ENCODE measurements at places on chromosomes 13 and 19.

DNA sequence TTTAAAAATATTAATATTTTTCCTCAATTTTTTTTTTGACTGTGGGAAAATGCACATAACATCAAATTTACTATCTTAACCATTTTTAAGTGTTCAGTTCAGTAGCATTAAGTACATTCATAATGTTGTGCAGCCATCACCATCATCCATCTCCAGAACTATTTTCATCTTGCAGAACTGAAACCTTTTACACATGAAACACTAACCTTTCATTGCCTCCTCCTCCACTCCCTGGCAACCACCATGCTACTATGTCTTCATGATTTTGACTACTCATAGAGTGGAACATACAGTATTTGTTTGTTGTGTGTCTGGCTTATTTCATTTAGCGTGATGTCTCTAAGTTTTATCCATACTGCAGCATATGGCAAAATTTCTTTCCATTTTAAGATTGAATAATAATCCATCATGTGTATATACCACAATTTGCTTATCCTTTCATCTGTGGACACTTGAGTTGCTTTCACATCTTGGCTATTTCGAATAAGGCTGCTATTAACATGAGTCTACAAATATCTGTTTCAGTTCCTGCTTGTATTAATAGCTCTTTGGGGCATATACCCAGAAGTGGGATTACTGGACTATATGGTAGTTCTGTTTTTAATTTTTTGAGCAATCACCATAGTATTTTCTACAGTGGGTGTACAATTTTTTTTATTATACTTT, 376.4 kb downstream of the MTUS2 start:
- DNase-seq, result peak; percentile 58

DNA sequence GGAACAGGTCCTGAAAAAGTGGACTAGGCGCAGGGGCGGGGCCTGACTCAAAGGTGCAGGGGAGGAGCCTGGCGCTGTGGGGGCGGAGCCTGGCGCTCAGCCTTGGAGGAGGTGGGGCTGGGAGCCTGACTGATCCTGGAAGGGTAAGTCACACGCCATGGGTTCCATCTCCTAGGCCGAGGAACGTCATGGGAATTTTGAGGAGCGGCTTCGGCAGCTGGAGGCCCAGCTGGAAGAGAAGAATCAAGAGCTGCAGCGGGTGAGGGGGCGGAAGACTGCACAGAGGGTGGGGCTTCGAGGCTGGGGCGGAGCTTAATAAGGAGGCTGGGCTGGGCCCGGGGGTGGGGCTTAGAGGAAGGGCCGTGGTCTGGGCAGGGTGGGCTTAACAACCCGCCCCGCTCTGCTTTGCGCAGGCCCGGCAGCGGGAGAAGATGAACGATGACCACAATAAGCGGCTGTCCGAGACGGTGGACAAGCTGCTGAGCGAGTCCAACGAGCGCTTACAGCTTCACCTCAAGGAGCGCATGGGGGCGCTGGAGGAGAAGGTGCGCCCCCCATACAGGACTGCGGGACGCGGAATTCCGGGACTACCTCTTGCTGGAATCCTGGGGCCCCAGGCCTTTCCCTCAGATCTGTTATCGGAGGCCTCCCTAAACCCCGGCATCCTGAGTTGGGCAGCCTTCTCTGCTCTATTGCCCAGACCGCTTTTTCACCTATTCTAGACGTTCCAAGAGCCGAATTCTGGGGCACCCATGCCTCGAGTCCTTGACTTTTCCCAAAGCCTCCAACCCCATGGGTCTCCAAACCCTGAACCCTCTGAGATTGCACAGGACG, 14.5 kb downstream of the PPFIA3 start:
- DNase-seq, result no peak

GRCh38 chr13:77919246-77919920, 752 bp upstream of the EDNRB start:
- DNase-seq, result no peak

- DNase-seq, result no peak
Measured at GRCh38 chr13:113916330-113916815, 52.5 kb upstream of the GAS6 start.

DNA sequence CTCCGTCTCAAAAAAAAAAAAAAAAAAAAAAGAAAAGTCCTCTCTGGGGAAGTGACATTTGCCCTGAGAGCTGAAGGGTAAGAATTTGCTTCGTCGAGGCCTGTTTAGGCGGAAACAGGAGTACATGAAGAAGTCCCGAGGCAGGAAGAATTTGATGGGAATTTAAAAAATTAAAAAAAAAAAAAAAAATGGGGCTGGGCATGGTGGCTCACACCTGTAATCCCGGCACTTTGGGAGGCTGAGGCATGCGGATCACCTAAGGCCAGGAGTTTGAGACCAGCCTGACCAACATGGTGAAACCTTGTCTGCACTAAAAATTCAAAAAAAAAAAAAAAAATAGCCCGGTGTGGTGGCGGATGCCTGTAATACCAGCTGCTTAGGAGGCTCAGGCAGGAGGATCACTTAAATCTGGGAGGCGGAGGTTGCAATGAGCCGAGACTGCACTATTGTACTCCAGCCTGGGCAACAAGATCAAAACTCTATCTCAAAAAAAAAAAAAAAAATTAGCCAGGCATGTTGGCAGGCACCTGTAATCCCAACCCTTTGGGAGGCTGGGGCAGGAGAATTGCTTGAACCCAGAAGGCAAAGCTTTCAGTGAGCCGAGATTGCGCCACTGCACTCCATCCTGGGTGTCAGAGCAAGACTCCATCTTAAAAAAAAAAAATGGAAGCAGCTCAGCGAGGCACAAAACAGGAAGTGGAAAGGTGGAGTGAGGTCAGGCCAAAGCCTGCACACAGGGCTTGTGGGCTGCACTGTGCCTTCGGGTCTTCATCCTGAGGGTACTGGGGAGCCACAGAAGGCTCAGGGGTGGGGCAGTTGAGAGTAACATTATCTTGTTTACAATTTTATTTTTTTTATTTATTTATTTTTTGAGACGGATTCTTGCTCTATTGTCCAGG, 4.9 kb downstream of the BAX start:
- DNase-seq, result no peak

DNA sequence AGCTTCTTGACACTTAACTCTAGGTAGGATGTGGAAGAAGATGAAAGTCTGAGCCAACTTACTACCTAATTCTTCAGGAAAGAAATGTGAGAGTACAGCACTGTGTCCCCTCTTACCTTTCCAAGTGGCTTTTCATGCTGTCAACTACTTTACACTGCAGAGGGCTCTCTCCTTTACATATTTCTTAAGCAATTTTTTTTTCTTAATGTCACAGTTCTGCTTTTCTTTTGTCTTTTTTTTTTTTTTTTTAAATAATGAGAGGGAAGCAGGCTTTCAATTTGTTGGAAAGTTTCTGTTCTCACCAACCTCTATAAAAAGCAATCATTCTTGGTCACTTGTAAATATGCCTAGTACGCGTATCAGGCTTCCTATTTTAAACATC, 212.7 kb upstream of the MIR17HG start:
- no peak for DNase-seq

Measured in GM12878 (cell line).